ENCODE measurements at places on chromosomes 5 and 9. TPM values are rescaled to one million over a fixed set of nuclear protein-coding genes. Genes with fewer than 3 reads are reported as not detected.

The FAM81B gene
- not detected for total RNA-seq

The OTULINL gene
- total RNA-seq = 6.1 TPM

The OR2S2 gene
- not detected for total RNA-seq

The PPP2CA gene
- total RNA-seq = 297 TPM

The SPINK7 gene
- not detected for total RNA-seq
